ENCODE measurements at places on chromosomes 4 and X. TPM values are rescaled to one million over a fixed set of nuclear protein-coding genes. Genes with fewer than 3 reads are reported as not detected.
A peak's percentile ranks its signal among the peaks of the same experiment; 100 is the strongest.

Gene MAGEB2
- polyA plus RNA-seq: 78.1 TPM

Gene MAGEA1
- 51.0 TPM for polyA plus RNA-seq

Gene LAMP2
- 32.9 TPM for polyA plus RNA-seq

DNA sequence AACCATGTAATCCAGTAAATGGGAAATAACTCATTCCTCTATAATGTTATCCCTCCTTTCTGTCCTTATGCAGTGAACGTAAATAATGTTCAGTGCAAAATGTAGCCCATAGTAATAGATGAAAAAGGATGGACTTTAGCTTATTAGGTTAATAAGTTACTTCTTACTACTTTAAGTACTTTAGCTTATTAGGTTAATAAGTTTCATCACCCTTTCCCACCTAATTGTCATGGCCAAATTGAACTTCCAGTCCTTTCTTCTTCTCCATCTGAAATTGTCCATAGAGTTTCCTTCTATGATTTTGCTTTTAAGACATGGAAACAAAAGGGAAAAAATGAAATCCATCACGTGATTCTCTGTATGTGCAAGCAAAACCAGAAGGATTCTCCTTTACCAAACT lies 15.2 kb upstream of the TMEM165 start:
- DNase-seq: no peak

- no peak for DNase-seq
Observed at GRCh38 chr4:153943738-153944415, 155.0 kb upstream of the SFRP2 start.

DNA sequence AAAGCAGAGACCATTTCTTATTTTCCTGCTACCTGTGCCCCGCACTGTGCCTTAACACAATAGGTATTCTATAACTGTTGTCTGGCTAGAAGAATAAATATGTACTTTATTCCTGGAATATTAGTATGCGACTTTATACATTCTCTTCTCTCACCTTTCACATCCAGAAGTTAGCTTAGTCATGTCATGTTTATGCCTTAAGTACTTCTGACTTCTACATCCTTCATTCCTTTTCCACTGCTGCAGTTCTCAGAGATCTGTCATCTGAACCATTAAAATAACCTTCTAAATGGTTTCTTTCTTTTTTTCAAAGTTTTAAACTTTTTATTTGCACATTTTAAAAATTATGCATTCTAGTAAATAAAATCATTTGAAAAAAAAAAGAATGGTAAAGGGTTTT lies 34.4 kb downstream of the KIF4A start:
- no peak for DNase-seq

DNA sequence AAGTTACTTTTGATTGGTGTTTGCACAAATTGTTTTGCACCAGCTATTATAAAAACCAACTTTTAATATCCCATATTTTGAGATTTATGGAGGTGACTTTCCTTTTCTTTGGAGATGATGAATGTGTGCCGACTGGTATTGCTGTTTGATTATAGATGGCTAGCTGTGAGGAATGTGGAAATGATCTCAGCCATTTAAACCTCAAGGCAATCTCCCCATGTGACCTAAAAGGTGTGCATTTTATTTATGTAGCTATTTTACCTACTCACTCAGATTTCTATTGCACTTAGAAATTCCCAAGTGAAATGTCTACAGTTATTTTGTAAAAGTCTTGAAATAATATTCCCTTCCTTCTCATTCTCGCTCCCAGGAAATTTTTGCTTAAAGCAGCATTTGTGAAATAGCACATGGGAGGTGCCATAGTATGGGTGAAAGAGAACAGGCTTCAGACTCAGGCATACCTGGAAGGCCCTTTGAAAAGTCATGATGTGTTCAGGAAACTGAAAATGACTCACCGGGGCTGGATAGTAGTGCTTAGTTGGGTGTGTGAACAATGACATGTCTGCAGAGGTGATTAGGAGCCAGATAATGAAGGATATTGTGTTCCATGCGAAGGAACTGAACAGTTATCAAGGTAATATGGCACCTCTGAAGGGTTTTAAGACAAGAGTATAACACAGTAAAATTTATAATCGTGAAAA lies 247.6 kb downstream of the CBLL2 start:
- no peak for DNase-seq

DNA sequence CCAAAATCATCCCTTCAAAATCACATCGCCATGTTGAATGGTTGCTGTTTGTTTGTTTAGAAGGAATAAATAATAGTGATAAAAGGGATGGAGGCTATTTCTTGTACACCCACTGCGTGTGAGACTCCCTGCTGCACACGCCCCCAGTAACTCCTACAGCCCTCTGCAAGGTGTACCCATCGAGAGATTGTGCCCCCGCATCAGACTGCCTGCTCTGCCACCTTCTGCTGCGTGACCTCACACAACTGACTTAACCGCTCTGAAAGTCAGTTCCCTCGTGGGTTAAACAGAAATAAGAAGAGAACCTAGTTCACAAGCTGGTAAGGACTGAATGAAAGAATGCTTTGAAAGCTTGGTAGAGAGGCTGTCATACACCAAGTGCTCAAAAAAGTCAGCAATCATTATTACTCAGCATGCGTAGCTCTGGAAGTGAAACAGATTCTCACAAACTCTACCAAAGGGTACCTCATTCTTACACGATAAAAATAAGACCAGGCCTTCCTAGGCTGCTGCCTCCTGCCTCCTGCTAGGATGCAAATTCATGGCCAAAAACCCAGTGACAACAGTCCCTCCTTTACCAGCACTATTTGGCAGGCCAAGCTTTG lies 147.1 kb downstream of the CPEB2 start:
- DNase-seq: no peak

GRCh38 chr4:111632641-111633151 lies 512.6 kb upstream of the FAM241A start:
- DNase-seq: no peak

- no peak for DNase-seq
Observed at GRCh38 chr4:102537269-102537668, 36.1 kb downstream of the NFKB1 start.

- DNase-seq: peak; percentile 5
Observed at GRCh38 chr4:113355550-113356371, 306.3 kb downstream of the ANK2 start.

DNA sequence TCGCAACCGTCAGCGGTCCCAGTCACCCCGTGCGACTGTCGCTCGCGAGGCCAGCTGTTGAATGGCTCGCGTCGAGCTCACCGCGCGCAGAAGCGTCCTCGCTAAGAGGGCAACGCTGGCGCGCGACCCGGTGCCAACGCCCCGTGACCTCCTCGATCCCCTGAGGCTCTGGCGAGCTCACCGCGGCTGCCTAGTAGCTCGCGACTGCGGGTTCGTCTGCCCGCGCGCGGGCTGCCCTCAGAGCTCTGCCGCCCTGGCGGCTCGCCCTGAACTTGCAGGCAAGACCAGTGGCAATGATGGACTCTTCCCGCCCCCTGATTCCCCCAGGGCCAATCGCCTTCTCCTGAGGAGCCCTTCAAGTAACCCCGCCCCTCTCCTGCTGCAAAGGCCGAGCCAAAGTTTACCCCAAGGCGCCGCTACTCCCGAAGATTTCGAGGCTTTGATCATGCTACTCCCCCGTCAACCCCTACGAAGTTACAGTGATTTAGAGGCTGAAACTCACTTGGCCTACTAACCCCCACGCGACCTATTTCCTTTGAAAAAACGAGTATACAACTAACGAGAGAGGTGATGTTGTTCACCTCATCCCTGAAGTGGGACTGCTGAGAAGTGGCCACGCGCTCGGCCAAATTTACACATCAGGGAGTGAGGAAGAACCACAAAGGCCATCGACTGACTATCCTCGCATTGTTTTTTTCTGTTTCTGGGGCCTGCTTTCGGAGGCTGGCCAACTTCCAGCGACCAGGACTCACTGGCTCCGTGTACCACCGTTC lies 37.5 kb downstream of the PGRMC1 start:
- no peak for DNase-seq

- DNase-seq: no peak
Observed at GRCh38 chr4:46945062-46945461, 36.0 kb upstream of the COX7B2 start.

- DNase-seq: no peak
Observed at GRCh38 chr4:112377171-112377570, 80.0 kb downstream of the ALPK1 start.

All from K562 (cell line).